BJ (cell line): ENCODE measurements at places on chromosomes 16 and 17.

DNA sequence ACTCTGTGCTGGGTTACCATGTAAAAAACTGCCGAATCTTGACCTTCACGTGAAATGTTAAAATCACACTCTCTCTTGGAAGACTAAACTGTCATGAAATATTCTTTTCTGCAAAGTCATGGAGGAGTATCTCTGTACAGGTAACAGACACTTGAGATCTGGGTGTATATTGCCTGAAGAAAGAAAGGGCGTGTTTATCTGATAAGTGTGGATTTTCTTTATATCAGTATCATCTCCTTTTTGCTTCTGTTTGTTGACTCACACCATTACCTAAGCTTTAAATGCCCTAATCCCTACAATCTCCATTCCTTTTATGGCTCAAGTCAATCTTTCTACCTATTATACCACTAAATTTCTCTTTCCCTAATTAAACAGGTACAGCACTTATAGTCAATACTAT is 673.2 kb upstream of the SOX9 start:
- no peak for DNase-seq

DNA sequence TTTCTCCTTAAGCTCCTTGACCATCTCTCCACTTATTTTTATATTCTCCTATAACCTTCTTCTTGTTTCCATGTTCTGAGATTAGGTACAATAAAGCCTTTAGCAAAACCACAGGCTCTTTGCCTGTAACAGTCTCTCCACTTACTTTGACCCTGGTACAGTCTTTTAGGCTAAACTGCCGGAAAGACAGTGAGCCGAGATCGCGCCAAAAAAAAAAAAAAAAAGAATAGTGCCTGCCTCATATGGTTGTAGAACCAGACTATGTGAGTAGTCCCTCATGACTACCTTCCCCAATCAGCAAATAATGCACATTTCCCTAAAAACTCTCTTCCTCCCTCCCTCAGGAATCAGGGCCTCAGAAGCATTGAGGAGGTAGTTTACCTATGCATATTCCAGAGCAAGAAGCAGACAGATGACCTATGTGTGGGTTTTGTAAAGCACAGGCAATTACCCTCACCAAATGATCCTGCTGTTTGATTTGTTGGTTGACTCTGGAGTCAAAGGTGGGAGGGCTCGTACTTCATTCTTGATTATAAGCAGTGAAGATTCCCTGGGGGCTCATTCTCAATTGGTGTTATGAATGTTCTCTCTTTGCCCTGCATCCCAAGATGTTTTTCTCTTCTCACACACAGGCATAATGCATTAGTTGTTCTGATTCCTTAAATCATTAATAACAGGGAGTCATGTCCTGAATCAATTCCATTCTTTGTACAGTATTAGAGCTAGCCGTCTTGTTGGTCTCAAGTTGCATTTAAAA is 8.9 kb upstream of the NME1 start:
- DNase-seq: no peak

DNA sequence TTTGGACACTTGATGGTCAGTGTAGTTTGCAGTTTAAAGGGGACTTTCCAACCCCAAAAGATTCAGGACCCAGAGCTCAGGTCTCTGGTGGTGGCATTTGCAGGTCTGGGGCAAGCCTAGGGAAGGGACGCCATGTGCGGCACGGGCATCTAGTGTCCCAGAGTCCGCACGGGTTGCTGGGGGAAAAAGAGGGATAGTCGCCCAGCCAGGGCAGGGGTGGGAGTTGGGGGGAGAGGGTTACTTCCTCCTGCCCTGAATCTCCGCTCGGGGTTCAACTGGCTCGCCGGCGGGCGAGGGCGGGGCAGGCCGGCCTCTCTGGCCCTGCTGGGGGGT is 239 bp upstream of the CA7 start:
- DNase-seq: no peak

GRCh38 chr16:85363881-85364280 is 249.2 kb upstream of the GSE1 start:
- DNase-seq: no peak

DNA sequence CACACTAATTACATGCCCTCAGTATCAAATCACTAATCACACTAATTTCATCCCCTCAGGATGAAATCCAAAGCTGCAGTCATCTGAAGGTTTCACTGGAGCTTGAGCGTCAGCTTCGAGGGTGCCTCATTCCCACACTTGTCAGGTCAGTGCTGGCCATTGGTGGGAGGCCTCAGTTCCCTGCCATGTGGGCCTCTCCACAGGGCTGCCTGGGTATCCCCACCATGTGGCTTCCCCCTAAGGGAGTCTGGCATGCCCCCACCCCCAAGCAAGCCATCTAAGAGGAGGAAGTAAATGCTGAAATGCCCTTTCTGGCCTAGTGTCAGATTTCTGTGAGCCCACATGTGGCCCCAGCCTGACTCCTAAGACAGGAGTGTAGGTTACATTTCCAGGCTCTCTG is 78.6 kb upstream of the CDH5 start:
- DNase-seq: no peak

- no peak for DNase-seq
Measured at GRCh38 chr16:86403541-86404163, 106.7 kb upstream of the FOXF1 start.

DNA sequence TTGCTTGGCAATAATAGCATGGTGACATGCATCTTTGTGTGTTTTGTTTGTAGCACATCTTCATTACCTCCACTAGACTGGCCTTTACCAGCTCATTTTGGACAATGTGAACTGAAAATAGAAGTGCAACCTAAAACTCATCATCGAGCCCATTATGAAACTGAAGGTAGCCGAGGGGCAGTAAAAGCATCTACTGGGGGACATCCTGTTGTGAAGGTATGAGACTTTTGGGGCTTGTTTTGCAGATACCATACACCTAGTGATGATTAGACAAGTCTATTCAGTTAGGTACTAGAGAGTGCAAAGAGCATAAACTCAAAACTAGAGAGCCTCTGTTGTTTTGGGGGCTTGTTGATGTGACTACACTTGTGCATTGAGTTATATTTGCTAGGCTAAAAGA is 41.2 kb downstream of the NFATC3 start:
- no peak for DNase-seq

GRCh38 chr16:53034306-53034705 is 18.4 kb downstream of the CHD9NB start:
- DNase-seq: no peak

GRCh38 chr17:80782536-80783427 is 208.9 kb upstream of the CHMP6 start:
- DNase-seq: no peak

DNA sequence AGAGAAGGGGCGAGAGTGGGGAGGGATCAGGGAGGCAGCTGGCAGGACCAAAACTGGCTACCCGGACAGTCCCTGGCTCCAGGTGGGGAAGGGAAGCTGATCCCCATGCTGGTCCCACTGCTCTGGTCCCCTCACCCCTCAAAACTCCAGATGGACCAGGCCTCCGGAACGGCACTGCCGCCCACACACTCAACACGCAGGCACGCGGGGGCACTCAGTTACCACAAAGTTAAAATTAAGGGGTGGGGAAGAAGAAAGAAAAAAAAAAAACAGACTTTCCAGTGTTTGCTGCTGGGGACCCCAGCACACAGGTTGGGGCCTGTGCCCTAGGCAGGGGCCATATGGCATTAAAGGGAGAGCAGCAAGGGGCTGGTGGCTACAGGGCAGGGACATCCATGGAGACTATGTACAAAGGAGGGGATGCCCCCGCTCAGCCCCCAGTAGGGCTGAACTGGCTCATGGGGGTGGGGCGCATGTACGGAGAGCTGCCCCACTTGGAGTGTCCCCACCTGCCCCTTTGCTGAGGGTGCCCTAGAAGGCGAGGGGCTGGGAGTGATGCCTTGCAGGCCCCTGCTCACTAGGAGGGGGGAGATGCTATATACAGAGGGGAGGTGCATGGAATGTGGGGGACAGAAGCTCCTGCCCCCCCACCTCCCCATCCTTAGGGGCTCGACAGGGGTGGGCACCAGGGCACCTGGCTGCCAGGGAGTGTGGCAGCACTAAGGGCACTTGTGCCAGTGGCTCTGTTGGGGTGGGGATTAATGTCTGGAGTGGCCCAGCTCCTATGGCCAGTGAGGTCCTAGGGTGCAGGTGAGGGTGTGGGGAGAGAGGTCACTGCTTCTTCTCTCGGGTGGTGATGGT is 5.6 kb downstream of the TP53I13 start:
- DNase-seq: no peak

- DNase-seq: no peak
Measured at GRCh38 chr17:48530208-48530886, 464 bp downstream of the HOXB1 start.

- no peak for DNase-seq
Measured at GRCh38 chr17:2860045-2860444, 63.8 kb downstream of the RAP1GAP2 start.

- DNase-seq: peak; percentile 31
Measured at GRCh38 chr17:16486373-16487250, 5.4 kb downstream of the LRRC75A start.

- DNase-seq: no peak
Measured at GRCh38 chr17:9266031-9266680, 244.8 kb downstream of the NTN1 start.

- no peak for DNase-seq
Measured at GRCh38 chr16:25063102-25063501, 47.9 kb upstream of the ARHGAP17 start.

GRCh38 chr17:49003557-49004511 is 6.6 kb downstream of the IGF2BP1 start:
- DNase-seq: no peak

DNA sequence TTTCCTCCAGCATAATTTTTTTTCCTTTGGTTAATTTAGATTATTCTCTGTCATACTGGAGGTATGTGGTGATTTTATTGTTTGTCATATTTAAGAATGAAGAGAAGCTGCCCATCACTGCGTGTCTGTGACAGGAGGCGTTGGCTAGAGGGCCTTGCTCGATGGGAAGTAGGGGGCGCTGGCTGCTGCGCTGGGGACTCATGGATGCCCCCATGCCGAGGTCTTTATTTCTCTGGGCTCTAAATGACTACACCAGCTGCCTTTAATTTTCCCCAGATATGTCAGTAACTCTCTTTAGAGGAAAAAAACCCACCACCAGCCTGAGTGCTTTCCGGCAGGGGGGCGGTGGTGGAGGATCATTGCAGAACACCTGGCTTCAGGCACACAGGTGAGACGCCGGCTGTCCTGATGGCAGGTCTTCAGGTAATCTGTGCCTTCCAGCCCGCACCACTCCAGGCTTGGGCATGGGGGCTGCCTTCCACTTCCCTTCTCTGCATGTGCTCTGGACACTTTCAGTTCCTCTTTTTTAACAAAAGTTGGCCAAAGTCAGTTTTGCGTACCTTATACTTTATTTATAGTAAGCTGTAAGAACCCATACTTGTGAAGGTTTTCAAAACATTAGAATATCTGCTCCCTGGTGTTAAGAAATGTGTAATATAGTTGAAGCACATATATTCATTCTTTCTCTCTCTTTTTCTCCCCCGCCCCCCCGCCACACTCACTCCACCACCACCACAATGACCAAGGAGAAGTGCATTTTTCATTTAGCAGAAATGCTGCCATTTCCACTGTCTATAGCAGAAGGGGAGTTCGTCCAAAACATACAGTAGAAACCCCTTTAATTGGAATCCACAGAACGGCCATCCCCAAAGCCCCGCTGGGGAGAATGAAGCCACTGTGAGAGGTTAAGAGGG is 192.7 kb downstream of the RPTOR start:
- no peak for DNase-seq

GRCh38 chr17:16255481-16255921 is 38.5 kb downstream of the PIGL start:
- no peak for DNase-seq

DNA sequence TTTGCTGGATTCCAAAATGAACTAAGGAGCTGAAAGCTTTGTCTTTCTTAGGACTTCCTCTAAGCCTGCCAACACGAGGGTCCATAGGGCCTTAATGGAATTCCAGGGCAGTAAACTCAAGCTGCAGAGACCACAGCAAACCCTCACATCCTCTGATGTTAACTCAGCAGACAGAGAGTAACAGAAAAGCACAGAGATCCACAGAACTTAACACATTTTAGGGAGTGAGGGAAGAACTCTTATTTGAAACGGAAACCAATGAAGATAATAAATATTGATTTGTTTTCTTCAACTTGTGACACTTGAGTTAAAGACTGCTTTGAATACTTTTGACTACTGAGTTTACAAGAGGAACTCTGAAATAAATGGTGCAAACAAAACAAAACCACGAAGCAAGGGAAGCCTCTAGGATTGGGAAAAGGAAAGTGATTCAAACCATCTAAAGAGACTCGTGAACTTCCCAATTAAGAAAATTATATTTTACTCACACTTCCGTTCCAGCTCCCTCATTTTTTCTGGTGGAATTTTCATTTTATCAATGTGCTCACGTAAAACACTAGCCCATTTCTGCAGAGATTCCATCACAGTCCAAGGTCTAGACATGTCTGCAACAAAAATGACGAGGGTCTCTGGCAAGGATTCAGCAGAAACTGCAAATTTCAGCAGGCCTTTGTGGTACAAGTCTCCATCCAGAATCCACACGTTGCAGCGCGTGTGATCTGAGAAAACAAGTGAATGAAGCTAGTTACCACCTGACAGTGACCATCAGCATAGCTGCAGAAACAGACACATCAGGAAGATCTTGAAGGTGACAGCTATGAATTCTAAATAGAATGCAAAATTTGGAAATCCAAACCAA is 9.2 kb downstream of the DYNC1LI2 start:
- DNase-seq: no peak

DNA sequence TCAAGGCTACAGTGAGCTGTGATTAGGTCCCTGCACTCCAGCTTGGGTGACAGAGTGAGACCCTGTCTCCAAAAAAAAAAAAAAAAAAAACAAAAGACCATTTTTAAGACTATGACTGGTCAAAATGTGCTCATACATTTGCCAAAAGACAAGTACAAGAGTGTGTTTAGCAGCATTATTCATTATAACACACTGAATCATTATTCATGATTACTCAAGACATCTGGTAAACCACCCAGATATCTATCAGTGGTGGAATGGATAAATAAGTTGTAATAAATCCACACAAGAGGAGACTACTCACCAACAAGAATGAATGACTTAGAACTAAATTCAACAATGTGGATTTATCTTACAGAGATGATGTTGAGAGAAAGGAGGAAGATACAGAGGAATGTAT is 716.3 kb downstream of the MAF start:
- DNase-seq: no peak

DNA sequence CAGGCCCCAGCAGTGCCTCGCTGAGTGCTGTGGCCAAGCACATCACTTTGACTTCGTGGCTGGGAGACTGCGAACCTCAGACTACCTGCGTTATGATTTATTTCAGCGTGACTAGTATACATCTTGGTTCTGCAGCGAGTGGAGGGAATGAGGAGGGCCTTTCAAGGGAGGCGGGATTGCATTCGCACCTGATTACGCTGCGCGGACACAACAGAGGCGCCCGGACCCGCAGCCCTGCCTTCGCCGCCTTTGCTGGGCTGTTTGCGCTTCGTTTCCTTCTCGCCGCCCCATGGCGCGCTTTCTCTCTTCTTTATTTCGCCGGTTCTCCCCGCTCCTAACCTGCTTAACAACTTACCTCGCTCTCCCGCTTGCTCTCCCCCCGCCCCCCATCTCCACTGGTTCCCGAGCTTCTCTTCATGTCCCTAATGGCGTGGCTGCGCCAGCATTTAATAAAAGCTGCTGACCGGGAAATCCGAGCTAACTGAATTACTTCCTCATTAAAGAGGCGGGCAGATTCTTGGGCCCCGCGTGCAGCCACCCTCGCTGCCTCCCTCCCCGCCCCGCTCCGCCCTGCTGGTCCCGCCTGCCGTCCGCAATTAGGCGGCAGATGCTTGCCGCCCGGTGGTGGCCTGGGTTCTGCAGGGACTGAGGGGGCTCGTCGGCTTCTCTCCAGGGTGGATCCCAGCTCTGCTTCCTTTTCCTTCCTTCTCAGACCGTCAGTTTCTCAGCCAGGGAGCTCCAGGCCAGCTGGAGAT is 257.6 kb upstream of the SDK2 start:
- no peak for DNase-seq

GRCh38 chr16:31458073-31458843 is 1.0 kb upstream of the ARMC5 start:
- no peak for DNase-seq

- no peak for DNase-seq
Measured at GRCh38 chr17:55314061-55314783, 49.5 kb downstream of the HLF start.
